GM18507 (cell line): ENCODE measurements at places on chromosomes 1 and 21.

DNA sequence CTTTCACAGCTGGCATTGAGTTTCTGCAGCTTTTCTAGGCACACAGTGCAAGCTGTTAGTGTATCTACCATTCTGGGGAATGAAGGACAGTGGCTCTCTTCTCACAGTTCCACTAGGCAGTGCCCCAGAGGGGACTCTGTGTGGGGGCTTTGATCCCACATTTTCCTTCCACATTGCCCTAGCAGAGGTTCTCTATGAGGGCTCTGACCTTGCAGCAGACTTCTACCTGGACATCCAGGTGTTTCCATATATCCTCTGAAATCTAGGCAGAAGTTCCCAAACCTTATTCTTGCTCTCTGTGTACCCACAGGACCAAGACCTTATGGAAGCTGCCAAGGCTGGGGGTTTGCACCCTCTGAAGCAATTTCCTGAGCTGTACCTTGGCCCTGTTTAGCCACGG, 2.4 kb upstream of the IFI44 start:
- no peak for DNase-seq

GRCh38 chr1:61109158-61109557, 26.8 kb downstream of the NFIA start:
- DNase-seq, result no peak

GRCh38 chr1:153705484-153705883, 22.4 kb upstream of the INTS3 start:
- DNase-seq, result no peak

GRCh38 chr21:29233256-29233546, 65.5 kb upstream of the BACH1 start:
- no peak for DNase-seq

DNA sequence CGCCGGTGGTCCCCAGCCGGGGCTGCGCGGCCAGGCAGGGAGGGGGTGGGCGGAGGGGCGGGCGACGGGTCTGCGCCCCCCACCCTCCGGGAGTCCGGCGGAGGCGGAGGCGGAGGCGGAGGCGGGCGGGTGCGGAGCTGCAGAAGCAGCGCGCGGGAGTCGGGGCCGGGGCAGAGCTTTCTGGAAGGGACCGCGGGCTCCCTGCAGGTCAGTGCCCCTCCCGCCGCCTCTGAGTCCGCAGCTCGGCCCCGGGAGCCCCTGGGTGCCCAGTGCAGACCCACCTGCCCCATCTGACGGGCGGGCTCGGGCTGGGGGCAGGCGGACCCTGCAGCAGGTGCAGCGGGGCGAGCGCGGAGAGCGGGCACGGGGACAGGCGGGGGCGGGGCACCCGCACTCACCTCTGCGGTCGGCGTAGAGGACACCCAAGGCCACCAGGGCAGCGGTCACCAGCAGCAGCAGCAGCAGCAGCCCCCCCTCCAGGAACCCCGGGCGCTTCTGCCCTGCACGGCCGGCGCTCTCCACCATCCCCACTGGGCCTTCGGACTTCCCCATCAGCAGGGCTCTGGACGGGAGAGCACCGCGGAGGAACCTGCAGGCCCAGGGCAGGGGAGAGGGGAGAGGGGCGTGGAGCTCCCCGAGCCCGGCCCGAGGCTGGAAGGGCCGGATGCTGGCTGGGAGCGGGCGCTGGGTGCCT, 3.7 kb downstream of the MMEL1 start:
- DNase-seq, result no peak

DNA sequence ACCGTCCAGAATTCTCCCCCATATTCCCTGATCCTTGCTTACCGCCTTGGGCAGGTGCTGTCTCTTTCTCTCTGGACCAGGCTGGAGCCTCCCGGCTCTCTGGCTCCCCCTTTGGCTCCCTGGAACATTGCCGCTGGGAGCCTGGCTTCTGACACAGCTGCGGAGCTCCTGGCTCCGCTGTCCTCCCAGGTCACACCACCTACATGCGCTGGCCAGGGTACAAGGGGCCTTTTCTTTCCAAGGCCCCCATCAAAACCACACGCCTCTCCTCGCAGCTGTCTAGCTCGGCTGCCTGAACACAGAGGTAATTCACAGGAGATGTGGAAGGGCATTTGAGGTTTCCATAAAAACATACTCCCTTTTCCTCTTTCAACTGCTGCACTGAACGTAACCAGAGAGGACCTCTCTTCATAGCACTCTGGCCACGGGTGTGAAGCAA, 7.5 kb upstream of the ZNF648 start:
- no peak for DNase-seq

DNA sequence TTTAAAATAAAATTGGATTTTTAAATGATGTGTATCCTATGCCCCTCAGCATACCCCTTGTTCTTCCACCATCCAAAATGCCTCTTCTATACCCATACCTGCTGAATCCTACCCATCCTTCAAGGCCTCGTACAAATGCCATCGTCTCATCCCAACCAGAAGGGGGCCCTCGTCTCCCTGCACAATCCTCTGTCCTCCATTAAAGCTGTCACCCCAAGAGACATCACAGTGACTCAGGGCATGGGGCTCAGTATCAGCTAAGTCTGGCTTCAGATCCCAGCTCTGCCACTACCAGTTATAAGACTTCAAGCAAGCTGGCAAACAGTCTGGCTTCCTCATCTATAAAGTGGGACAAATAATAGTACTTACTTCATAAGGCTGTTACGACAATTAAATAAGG, 23.8 kb downstream of the IGFN1 start:
- DNase-seq, result no peak

GRCh38 chr1:44108241-44108640, 10.4 kb upstream of the KLF17 start:
- no peak for DNase-seq

DNA sequence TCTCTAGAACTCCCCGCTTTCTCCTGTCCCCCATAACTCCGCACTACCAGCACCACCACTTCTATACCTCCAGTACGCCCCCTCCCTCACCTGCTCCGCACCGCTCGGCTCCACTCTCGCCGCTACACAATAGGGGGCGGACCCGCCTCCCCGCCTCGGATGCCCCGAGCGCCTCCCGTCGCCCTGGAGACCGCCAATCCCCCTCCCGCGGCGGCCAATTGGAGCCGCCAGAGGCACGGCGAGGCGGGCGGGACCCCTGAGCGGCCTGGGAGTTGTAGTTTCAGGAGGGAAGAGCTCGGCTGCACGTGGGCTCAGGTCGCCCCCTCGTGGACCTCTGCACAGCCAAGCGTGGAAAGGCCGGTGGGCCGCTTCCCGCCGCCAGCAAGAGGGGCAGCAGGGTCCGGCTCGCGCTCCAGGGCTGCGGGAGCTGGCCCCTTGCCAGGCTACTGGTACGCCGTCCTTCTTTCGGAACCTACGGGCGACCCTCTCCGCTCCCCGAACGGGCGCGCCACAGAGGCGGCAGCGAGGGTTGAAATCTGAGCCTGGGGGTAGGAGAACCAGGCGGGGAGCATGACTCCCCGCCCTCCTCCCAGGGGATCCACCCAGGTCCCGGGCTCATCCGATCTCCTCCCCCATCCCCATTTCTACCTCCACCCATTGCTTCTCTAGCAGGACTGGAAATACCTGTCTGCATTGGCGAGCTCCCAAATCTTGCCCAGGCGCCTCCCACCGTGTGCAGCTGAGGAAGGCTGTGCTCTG, at the start of gene IGSF9:
IGSF9 (minus strand) TSS at position 131 of the 759 bp plus-strand sequence. CDS start 2,159 bp downstream, outside the sequence.
- no peak for DNase-seq

DNA sequence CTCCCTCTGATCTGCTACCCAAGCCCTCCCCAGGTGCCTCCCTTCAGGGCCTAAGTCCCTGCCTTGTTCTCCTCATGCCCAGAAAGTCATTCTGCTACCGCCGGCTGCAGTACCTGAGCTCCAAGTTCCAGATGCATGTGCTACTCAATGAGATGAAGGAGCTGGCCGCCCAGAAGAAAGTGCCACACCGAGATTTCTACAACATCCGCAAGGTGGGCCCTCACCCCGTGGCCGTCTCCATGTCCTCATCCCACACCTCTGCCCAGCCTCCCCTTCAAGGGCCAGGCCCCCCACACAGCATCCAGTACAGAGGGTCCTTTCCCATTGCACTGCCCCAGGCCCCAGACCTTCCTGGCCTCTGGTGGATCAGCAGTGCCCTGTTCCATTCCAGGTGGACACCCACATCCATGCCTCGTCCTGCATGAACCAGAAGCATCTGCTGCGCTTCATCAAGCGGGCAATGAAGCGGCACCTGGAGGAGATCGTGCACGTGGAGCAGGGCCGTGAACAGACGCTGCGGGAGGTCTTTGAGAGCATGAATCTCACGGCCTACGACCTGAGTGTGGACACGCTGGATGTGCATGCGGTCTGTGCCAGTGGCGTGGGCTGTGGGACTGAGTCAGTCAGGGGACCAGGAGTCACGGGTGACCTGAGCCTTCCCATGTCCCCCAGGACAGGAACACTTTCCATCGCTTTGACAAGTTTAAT, 8.2 kb downstream of the AMPD2 start:
- DNase-seq, result no peak

DNA sequence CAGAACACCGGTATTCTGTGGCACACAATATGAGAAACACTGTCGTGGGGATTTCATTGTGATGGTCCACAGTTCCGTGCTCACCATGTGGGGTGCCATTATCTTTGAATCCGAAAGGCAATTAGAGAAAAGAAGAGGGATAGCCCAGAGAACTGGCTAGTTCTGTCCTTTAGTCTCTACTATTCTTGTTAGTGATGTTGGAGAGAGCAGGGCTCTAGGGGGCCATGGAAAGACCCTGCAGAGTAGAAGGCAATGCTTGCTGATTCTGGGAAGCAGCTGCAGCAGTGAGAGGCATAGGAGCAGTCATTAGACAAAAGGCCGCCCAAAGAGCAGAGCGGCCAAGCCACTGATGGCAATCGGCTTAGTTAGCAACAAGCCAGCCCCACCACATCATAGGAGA, 146.3 kb downstream of the TSEN15 start:
- DNase-seq, result no peak

DNA sequence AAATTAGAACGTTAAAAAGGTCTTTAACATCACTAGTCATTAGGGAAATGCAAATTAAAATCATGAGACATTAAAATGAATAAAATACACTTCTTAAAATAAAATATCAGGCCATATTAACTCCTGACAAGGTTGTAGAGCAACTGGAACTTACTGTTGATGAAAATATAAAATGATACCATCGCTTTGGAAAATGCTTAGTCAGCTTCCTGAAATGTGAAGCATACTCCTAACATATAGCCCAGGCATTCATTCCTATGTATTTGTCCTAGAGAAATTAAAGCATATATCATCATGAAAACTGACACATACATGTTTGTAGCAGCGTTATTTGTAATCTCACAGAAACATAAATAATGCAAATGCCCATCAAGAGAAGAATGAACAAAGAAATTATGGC, 211.5 kb upstream of the CHRM3 start:
- DNase-seq, result no peak

DNA sequence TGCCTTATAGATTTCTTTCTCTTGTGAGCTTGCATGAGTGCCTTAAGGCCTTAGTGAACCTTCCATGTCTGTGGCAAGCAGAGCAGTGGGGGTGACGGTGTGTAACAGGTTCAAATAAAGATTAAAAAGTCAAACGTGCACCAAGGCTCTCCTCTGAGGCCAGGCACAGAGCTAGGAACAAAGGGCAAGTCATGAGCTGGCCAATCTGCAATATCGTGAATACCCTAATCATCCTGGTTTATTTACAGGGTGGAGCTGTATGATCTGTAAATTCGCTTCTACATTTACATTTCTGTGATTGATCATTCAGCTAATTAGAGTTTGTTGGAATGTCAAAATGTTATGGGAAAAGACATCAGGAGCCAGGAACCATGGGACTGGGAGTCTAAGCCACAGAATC, 120.2 kb downstream of the CAPN8 start:
- no peak for DNase-seq

- DNase-seq, result no peak
Observed at GRCh38 chr21:42439284-42440186, 35.8 kb downstream of the UBASH3A start.

GRCh38 chr1:93779540-93780165, 98.0 kb upstream of the BCAR3 start:
- DNase-seq, result no peak

DNA sequence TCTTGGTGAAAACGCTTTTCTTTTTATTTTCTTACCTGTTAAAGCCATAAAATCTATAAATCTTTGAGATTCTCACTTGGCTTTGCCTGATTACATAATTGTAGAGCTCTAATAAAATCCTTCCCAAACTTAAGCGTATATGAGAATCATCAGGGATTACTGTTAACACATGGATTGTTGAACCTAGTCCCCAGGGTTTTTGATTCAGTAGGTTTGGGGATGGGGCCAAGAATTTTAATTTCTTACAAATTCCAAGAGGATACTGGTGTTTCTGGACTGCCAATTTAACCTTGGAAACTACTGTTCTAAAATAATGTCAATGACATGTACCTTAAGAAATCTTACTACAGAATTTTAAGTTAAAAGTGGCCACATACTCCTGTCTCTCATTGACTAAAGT, 694.2 kb downstream of the BRINP3 start:
- DNase-seq, result no peak

- DNase-seq, result no peak
Observed at GRCh38 chr1:162470216-162470615, 27.4 kb upstream of the UHMK1 start.

DNA sequence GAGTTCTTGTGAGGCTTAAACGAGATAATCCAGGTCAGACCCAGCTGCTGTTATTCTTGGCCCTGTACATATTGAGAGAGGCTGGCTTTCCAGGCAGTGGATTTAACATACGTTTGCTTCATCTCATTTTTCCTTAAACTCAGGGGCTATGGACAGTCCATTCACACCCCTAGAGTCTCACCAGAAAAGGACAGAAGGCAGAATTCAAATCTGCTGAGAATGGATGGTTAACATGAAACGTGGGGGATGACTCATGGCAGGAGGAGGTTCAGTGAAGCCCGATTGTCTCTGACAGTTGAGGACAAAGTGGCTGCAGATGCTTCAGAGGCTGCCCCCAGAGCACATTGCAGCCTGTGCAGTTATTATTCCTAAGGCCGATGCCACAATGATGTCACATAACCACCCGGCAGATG, 39.5 kb downstream of the TGFB2 start:
- no peak for DNase-seq

- no peak for DNase-seq
Observed at GRCh38 chr1:203839081-203839480, 22.3 kb upstream of the SNRPE start.

- DNase-seq, result no peak
Observed at GRCh38 chr21:41664881-41665765, 101.7 kb downstream of the RIPK4 start.

DNA sequence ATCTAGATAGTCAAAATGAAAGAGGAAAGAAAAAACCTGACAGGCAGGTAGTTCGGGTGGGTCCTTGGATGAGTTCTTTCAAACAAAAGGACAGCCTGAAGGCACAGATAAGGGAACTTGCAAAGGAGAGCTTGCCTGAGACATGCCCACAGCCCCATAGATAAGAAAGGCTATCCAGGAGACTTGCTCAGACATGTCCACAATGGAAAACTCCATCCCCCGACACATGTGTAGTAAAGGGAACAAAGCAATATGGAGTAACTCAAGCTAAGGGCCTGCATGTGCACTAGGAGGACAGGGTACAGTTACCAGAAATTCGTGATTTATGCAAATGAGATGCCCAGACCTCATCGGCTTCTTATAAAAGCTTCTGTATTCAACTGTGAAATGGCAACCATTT, 281.5 kb downstream of the NEGR1 start:
- DNase-seq, result no peak
